ENCODE measurements at places on chromosomes 6 and 20. TPM values are rescaled to one million over a fixed set of nuclear protein-coding genes. Genes with fewer than 3 reads are reported as not detected.

Gene DEF6
- total RNA-seq: 17.4 TPM

DNA sequence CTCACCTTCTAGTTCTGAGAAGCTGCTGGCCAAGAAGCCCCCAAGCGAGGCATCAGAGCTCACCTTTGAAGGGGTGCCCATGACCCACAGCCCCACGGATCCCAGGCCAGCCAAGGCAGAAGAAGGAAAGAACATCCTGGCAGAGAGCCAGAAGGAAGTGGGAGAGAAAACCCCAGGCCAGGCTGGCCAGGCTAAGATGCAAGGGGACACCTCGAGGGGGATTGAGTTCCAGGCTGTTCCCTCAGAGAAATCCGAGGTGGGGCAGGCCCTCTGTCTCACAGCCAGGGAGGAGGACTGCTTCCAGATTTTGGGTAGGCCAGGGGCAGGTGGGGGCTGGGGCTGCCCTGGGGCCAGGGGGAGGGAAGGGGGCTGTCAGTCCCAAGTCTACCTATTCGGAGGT is 2.3 kb downstream of the MYLK2 start:
- peak; percentile 47 for DNase-seq

- no peak for DNase-seq
These were observed 1.0 kb upstream of the TAGAP start for GRCh38 chr6:159045801-159046200.

GRCh38 chr20:23568971-23569330 is 667 bp upstream of the CST9L start:
- DNase-seq: no peak

All from upper lobe of right lung (tissue), 1 donor.